ENCODE measurements at places on chromosomes 3 and 15.

- ATAC-seq = no peak
Measured at GRCh38 chr3:169748670-169749069, 16.2 kb downstream of the TERC start.

DNA sequence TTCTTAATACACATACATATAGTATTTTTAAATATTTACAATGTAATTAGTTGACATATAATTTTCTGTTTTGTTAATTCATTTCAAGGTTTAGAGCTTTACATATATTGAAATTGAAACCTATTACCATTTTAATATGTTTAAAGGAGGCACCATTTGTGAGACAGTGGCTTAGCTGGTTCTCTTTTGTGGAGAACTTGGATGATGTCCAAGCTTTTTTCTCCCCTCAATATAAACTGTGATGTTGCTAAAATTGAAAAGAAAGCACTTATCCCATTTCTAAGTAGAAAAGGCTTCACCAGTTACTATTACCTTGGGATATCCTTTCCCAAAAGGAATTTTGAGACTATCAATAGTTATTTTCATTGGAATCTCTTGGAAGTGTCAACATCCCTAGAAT is 707.2 kb downstream of the NTRK3 start:
- no peak for ATAC-seq

DNA sequence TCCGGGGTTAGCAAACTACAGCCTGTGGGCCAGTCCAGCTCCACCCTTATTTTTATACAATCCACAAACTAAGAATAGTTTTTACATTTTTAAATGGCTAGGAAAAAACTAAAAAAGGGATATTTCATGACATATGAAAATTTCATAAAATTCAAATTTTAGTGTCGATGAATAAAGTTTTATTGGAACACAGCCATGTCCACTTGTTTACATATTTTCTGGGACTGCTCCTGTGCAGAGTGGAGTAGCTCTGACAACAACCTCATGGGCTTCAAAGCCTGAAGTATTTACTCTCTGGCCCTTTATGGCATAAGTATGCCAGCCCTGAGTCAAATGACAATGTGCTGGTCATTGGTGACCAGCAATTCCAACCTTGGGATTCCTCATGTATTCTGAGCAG is 17.2 kb downstream of the EFCC1 start:
- no peak for ATAC-seq

DNA sequence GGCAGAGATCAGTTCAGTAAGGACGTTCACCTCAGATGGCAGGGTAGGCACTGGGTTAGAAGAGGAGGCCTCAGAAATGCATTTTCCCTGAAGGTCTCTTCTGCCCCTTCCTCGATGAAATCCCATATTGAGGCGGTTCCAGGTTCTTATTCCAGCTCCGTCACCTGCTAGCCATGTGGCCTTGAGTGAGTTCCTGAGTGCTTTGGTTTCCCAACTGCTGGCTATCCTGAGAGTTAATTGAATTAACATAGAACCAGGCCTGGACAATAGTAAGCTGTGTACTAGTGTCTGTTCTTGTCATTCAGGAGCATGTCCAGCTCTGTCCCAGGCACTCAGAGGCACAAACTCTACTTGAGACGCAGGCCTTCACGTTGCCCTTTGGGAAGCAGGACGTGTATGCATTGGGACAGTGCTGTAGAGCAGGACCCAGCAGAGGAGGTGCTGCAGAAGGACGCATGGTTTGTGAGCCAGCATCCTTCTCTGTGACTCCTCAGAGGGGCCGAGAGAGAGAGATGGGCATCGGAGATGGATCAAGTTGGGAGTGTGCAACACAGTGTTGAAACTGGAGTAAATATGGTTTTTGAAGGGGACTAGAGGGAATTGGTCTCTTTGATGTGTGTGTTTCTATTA is 114.2 kb downstream of the ASB7 start:
- no peak for ATAC-seq

GRCh38 chr3:16723978-16724377 is 118.8 kb upstream of the DAZL start:
- ATAC-seq = peak; percentile 75

Measured in motor neuron (in vitro differentiated cells).